Stimulated activated CD8-positive, alpha-beta memory T cell treated with anti-CD3 and anti-CD28 coated beads, Interleukin-7, amount 100 ng/mL, for 1 hour (primary cell): ENCODE measurements at places on chromosomes 3 and 15.

- no peak for DNase-seq
Observed at GRCh38 chr3:194014756-194015155, 121.2 kb upstream of the HES1 start.

DNA sequence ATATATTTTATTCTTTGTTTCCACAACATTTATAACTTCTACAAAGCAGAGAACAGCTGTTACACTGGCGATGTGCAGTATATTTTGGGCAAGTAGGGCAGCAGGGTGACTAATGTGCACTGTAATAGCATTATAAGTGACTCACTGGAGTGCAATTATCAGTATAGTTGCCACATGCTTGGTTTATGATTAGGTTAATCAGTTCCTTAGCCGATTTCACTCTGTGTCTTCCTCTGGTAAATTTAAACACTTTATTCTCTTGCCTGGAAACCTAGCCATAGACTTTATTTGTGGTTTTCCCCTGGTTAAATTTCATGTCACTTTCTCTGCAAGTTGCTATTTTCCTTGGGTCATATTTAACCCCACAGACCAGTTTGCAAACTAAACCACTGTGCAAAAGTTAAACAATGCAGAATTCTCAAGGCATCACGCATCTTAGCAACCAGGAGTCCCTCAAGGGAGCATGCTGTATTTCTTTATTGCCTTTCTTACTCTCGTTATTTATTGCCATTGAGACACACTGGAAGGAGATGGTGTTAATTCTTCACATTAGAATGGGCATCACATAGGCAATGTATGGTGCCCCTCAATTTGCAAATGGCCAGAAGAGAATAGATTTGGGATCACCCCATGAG is 690.2 kb upstream of the DPPA4 start:
- no peak for DNase-seq

DNA sequence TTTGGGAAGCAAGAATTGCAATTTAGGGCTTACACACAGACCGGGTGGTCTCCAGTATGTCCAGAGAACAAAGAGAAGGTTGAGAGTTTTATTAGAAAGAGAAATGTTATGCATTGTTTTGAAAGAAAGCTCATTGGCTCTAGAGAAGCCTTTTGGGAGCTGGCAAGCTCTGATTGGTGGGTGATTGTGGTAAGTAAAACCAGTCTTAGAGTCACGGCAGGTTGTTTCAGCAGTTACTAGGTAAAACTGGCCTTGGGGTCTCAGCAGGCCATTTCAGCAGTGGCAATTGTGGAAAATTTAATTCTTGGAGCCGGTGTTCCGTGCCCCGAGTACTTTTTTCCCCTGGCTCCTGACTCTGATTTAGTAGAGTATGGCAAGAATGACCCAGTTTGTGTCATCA is 78.1 kb downstream of the MRPL46 start:
- DNase-seq = no peak

- DNase-seq = no peak
Observed at GRCh38 chr3:179882292-179882691, 154.4 kb downstream of the PEX5L start.

- no peak for DNase-seq
Observed at GRCh38 chr15:59116141-59116540, 11.2 kb downstream of the CCNB2 start.

DNA sequence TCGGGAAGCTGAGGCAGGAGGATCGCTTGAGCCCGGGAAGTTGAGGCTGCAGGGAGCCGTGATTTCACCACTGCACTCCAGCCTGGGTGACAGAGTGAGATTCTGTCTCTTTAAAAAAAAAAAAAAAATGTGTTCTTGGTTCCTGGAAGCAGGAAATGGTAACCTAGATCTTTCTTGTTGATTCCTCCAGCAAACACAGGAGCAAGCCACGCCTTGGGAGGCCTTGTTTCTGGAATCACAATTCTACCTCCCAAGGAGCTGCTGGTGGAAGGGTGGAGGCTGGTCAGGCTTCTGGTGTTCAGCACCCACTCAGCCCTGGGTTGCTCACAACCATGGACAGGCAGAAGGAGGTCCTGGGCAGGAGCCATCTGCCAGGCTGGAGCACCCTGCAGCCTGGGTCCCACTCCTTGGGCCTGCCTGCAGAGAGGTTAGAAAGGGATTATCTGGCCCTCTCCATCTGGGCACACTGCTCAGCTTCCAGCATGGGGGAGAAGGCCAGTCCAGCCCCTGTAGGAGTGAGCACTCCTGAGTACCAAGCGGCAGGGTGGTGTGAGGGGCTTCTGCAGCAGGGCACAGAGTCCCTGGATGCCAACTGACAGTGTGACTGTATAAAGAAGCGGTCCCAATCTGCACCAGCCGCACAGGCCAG is 65.6 kb downstream of the ABTB1 start:
- no peak for DNase-seq

GRCh38 chr15:40128766-40129660 is 20.3 kb upstream of the BMF start:
- no peak for DNase-seq

GRCh38 chr3:106208967-106209366 is 340.2 kb upstream of the CBLB start:
- DNase-seq = no peak

GRCh38 chr3:136387031-136387430 is 136.9 kb downstream of the PCCB start:
- no peak for DNase-seq

DNA sequence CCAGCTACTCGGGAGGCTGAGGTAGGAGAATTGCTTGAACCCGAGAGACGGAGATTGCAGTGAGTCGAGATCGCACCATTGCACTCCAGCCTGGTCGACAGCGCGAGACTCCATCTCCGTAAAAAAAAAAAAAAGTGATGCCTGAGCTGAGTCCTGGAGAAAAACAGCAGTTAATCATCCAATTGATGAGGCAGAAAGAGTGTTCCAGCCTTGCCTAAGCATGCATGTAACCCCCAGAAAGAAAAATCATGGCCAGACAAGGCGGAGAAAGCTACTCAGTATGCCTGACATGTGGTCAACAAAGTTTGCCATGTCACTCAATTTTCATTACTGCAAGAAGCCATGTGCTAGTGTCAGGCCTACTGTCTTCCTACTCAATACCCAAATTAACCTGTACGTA is 593.1 kb upstream of the MDFIC2 start:
- DNase-seq = no peak

DNA sequence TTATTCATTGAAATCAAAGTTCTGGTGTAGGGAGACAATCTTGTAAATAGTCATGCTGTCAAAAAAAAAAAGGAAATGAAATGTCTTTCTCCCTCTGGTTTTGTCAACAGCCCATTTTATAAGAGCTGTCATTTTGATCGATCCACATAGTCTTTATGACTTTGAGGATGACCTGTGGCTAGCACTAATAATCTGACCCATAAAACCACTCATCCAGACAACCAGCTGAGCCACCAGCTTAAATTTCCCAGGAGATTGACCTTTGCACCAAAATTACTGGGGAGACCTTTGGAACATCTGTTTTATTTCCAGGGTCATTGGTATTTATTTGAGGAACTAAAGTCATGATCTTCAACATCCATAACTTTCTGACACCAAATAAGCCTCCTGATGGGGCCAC is 98.5 kb upstream of the MME start:
- DNase-seq = no peak

- no peak for DNase-seq
Observed at GRCh38 chr15:96035091-96035490, 295.4 kb upstream of the NR2F2 start.

DNA sequence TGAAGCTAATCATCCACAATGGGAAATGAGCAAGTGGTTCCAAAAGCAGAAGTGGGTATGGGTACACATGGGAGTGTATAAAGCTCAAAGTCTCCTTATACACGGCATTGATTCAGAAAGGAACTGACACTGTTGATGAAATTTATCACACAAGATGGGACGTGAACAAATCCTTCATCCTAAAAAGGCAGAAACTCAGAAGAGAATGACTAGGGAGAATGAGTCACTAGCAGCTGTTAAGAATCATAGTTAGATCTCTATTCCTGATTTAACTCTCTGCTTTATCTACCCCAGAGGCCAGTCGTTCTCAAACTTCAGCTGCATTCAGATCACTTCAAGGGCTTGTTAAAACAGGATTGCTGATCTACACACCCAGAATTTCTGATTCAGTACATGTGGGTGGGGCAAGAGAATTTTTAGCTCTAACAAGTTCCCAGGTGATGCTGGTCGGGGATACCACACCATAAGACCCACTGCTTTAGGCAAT is 97.7 kb upstream of the PHLDB2 start:
- no peak for DNase-seq

DNA sequence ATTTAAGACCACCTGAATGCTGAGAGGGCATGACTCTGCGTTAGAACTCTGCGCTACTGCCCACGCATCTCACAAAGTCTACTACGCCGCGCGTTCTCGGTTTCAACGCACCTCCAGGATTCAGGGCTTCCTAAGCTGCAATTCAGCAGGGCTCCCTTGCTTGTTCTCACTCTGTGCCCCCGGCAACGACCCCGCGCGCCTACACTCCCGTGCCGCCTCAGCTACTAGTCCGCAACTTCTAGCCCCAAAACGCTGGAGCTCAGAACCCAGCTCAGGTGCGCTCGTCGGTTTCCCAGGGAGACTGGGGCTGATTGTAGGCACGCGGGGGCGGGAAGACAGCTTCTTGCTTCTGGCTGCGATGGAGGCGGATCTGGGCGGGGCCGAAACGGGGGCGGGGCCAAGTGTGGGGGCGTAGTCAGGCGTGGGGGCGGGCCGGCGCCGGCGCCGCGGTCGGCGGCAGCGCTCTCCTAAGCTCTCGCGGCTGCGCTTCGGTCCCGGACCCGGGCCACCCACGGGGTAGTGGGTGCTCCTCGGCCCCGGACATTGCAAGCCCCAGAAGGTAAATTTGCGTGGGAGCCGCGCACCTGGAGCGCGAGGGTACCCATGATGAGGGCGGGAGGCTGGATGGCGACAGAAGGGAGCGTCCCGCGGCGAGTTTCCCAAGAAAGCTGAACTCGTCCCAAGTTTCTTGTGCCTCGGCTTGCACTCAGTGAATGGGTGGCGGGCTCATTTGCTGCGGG is at the start of gene ARHGEF26:
Gene ARHGEF26, plus strand, starts transcription at position 430 of the 740 bp plus-strand sequence. CDS start 603 bp downstream, outside the sequence.
- peak; percentile 32 for DNase-seq

DNA sequence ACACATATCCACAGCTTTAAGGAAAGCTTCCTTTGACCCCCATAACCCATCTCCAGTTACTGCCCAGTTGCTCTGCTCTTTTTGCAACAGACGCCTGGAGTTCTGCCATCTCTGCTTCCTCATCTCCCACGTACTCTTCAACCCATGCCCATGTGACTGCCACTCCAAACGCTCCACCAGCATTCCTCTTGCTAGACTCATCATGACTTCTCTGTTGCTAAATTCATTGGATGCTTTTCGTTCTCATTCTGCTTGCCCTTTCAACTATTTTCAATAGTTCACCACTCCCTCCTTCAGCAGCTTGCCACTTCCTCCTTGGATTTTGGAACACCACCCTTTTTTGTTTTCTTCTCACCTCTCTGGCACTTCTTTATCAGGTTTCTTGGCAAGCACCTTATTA is 2.7 kb upstream of the KNSTRN start:
- no peak for DNase-seq

- no peak for DNase-seq
Observed at GRCh38 chr3:14428087-14429033, 26.0 kb downstream of the SLC6A6 start.

GRCh38 chr15:70720228-70721016 is 42.9 kb downstream of the UACA start:
- DNase-seq = no peak

DNA sequence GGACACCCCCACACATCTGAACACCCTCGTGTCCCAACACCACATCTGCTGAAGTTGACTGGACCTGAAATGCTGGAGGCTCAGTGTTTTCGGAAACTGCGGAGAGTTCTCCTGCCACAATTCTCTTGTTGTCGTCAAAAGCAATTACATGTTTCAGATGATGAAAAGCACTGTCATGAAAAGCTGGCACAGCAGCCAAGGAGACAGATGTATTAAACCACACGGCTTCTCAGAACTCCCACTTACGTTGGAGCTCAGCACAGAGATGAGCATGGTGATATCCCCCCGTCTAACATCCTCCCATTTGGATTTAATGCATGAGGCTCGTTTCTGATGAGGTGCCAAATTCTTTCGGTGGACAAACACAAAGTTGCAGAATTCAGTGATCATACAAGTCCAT is 180.1 kb downstream of the RORA start:
- no peak for DNase-seq

- peak; percentile 42 for DNase-seq
Observed at GRCh38 chr15:31325595-31326155, 960 bp upstream of the KLF13 start.
